ENCODE measurements at places on chromosomes 16 and 17. TPM values are rescaled to one million over a fixed set of nuclear protein-coding genes. Genes with fewer than 3 reads are reported as not detected.

The OTOA gene
- 0.13 TPM for total RNA-seq

The EVI2A gene
- 10.8 TPM for total RNA-seq

The ACLY gene
- total RNA-seq = 104 TPM

The SEPTIN1 gene
- total RNA-seq = 12.8 TPM

The BEAN1 gene
- 2.4 TPM for total RNA-seq

The TBC1D3B gene
- total RNA-seq = 7.7 TPM

The GJC1 gene
- total RNA-seq = 6.5 TPM

GRCh38 chr16:68444056-68444657 lies 4.2 kb downstream of the SMPD3 start:
- H3K36me3 ChIP-seq = no peaks in the 10 kb centered on the region
- H3K4me1 ChIP-seq = peaks cover 7% of the 10 kb centered on the region
- no peak overlapping the region for H3K27ac ChIP-seq
- peak; percentile 85 for DNase-seq
- H3K27me3 ChIP-seq = peaks cover 12% of the 10 kb centered on the region

GRCh38 chr16:75097941-75098901 lies 18.4 kb downstream of the LDHD start:
- no peak overlapping the region for H3K4me3 ChIP-seq
- H3K27me3 ChIP-seq = no peaks in the 10 kb centered on the region
- H3K4me1 ChIP-seq = peaks cover 22% of the 10 kb centered on the region
- H3K36me3 ChIP-seq = peaks cover 4% of the 10 kb centered on the region
- peak; percentile 59 for DNase-seq

DNA sequence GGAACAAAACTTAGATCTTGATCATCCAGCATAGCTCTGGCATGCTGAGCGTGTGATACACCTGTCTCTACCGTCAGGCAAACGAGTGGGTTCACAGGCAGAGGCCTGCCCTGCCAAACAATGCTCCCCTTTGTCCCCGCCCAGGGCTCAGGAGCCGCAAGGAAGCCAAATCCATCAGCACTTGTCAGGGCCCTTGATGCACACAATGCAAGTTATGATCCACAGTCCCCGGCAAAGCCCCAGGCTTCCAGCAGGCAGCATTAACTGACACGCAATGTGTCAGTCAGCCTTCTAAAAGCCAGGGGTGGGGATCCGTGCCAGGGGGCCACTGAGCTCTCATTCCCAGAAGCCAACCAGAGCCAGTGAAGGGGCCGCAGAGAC lies 460.9 kb downstream of the SLC39A11 start:
- H3K4me3 ChIP-seq = no peak overlapping the region
- H3K36me3 ChIP-seq = no peaks in the 10 kb centered on the region
- no peak for DNase-seq
- H3K27me3 ChIP-seq = no peaks in the 10 kb centered on the region
- no peaks in the 10 kb centered on the region for H3K4me1 ChIP-seq

DNA sequence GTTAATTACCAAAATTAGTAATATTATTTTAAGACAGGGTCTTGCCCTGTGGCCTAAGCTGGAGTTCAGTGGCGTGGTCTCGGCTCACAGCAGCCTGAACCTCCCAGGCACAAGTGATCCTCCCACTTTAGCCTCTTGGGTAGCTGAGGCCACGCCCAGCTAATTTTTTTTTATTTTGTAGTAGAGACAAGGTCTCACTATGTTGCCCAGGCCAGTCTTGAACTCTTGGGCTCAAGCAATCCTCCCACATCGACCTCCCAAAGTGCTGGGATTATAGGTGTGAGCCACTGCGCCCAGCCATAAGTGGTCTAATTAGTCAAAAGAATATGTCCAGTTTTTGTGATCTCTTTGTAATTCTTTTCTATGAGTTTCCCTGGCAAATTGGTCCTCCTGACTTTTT lies 12.0 kb upstream of the CFDP1 start:
- peaks cover 6% of the 10 kb centered on the region for H3K36me3 ChIP-seq
- no peaks in the 10 kb centered on the region for H3K27me3 ChIP-seq
- no peaks in the 10 kb centered on the region for H3K4me1 ChIP-seq
- H3K27ac ChIP-seq = no peak overlapping the region
- no peak for DNase-seq

GRCh38 chr16:31043898-31044481 lies 10.6 kb downstream of the STX4 start:
- H3K4me1 ChIP-seq = no peaks in the 10 kb centered on the region
- no peak overlapping the region for H3K27ac ChIP-seq
- no peaks in the 10 kb centered on the region for H3K27me3 ChIP-seq
- no peak for DNase-seq
- no peak overlapping the region for H3K4me3 ChIP-seq

DNA sequence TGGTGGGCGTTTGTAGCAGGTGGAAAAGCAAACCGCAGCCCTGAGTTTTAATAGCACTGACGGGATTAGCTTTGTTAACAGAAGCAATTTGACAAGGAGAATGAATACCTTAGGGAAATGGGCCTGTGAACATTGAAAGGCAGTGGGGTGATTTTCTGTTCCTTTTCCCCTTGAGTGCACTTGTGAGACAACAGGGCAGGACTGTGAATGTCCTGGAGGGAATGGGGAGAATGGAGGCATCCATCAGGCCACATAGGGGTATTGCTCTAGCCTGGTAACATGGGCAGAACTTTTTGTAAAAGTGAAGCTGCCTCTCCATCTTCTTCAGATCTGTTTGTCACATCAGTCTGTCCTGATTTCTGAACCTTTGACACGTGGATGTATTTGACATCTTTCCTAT lies 26.2 kb downstream of the USP43 start:
- no peak for DNase-seq
- peaks cover 4% of the 10 kb centered on the region for H3K36me3 ChIP-seq
- H3K27me3 ChIP-seq = no peaks in the 10 kb centered on the region
- no peak overlapping the region for H3K27ac ChIP-seq

DNA sequence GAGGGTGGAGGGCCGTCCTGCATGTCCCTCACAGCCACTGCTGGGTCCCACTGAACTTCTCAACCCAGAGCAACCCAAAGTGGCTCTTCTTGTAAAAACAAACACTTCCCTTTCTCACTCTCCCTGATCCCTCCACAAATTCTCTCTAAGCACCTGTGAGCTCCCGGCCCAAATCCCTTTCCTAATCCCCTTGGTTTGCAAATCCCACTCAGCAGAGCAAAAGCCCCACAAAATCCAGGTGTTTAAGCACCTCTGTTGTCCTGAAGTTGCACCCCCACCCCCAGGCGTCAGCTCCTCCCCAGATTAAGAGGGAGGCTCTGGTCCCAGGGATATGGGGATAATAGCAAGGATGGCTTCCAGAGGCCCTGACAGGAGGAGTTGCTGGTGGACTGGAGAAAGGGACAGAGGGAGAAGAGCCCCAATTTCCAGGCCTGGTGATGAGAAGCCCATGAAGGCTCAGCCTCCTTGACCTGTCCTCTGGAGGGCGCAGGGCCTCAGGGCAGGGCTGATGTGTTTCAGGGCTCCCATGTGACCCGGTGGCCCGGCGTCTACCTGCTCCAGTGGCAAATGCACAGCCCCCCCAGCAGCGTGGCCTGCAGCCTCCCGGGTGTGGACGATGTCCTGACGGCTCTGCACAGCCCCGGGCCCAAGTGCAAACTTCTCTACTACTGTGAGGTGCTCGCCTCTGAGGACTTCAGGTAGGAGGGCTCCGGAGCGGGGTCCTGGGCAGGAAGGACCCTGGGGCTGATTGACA lies 23.0 kb downstream of the NAGPA start:
- H3K36me3 ChIP-seq = no peaks in the 10 kb centered on the region
- H3K4me3 ChIP-seq = no peak overlapping the region
- no peak for DNase-seq
- no peak overlapping the region for H3K27ac ChIP-seq

DNA sequence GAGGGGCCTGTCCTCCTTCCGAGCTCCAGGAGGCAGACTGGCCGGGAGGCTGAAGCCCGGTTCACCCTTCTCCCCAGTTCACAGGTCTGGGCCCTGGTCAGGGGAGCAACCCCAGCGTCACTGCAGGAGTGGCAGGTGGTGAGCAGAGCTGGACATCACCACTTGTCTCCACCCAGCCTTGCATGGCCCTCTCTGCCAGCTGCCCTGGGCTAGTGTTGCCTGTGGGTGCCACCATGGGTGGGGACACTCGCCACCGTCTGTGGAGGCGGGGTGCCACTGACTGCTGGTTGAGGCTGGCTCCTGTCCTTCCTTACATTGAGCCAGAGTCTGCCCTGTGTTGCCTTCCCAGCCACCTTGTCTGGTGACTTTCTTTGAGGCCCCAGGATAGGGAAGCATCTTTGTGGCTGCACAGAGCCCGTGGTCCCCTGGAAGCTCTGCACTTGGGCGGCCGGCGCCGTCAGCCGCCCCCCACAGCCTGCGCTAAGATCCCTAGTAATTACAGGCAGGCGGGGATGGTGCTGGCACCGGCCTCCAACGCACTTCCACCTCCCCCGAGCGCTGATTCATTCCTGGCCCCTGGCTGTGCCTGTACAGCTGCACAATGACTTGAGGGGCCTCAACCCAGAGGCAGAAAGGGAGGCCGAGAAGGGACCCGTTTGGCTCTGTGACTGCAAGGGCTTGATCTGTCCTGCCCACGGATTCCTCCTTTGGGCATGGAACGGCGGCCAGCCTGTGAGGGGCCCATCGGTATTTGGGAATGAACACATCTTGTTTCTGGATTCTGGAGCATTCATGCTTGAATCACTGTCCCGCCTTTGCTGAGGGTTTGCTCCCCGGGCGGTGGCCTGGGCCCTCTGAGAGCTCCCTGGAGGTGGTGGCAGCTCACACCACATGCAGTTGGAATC lies 5.2 kb downstream of the BAIAP2 start:
- H3K27me3 ChIP-seq = no peaks in the 10 kb centered on the region
- no peak overlapping the region for H3K27ac ChIP-seq
- DNase-seq = no peak
- no peaks in the 10 kb centered on the region for H3K4me1 ChIP-seq
- no peaks in the 10 kb centered on the region for H3K36me3 ChIP-seq

GRCh38 chr17:60627124-60627523 lies 27.1 kb downstream of the PPM1D start:
- no peak for DNase-seq
- no peak overlapping the region for H3K27ac ChIP-seq
- H3K27me3 ChIP-seq = no peaks in the 10 kb centered on the region
- peaks cover 4% of the 10 kb centered on the region for H3K36me3 ChIP-seq
- no peaks in the 10 kb centered on the region for H3K4me1 ChIP-seq

- peaks cover 2% of the 10 kb centered on the region for H3K36me3 ChIP-seq
- no peak overlapping the region for H3K27ac ChIP-seq
- no peak overlapping the region for H3K4me3 ChIP-seq
- DNase-seq = no peak
- H3K4me1 ChIP-seq = peaks cover 7% of the 10 kb centered on the region
Observed at GRCh38 chr16:69465881-69466280, 41.5 kb downstream of the CYB5B start.

- H3K4me3 ChIP-seq = no peak overlapping the region
- no peaks in the 10 kb centered on the region for H3K4me1 ChIP-seq
- H3K36me3 ChIP-seq = peaks cover 6% of the 10 kb centered on the region
- H3K27ac ChIP-seq = no peak overlapping the region
Observed at GRCh38 chr16:74455213-74455612, 33.9 kb upstream of the CLEC18B start.

DNA sequence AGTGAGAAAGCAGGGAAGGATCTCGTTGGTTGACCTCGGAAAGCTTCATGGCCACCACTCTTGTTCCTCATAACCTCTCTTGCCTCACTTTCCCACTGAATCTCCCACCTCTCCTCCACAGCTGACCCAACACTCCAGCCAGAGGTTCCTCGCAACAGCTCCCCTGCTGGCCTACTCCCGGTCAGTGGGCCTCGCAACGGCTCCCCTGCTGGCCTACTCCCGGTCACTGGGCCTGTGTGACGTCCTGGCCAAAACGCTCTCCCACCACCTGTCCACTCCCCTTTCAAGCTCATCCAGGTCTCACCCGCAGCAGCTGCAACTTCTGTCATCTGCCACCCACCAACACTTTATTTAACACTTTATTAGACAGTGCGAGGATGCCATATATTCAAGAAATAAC lies 149.1 kb downstream of the VPS53 start:
- H3K4me3 ChIP-seq = no peak overlapping the region
- no peak overlapping the region for H3K27ac ChIP-seq
- no peaks in the 10 kb centered on the region for H3K4me1 ChIP-seq
- H3K36me3 ChIP-seq = peaks cover 14% of the 10 kb centered on the region
- no peaks in the 10 kb centered on the region for H3K27me3 ChIP-seq

DNA sequence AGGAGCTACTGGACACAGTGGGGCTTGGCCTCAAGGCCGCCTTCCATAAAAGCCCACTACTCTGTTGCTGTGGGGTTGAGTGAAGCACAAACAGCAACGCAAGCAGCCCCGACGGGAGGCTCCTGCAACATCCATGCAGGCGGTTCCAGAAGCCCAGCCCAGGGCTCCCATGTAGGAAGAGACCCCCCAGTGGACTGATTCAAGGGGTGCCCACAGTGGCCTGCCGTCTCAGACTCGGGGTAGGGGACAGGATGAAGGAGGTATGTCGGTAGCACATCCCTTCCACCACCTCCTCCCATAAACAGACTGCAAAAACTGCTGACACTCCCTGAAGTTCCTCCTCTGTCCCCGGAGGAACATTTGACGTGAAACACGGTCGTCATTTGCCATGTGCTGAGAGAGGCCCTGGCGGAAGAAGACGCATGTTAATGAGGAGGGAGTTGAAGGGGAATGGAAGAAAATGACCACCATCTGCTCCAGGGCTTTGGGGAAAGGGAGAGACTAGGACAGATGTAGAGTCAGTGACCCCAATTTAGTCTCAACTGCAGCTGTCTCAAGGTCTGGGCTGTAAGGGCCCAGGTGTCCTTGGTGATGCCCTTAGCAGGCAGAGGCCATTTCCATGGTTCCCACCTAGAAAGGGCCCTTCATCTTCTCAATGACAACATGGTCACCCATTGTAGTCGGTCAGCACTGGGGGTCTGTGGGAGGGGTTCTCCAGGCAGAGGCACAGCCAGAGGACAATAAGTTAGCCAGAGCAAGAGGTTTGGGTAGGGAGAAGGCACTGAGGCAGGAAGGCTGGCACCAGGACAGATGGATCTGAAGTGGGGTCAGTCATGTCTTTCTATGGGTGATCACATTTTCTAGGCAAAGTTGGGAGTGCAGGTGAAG lies 200.6 kb downstream of the CPPED1 start:
- no peak for DNase-seq
- no peaks in the 10 kb centered on the region for H3K36me3 ChIP-seq
- H3K4me3 ChIP-seq = no peak overlapping the region

DNA sequence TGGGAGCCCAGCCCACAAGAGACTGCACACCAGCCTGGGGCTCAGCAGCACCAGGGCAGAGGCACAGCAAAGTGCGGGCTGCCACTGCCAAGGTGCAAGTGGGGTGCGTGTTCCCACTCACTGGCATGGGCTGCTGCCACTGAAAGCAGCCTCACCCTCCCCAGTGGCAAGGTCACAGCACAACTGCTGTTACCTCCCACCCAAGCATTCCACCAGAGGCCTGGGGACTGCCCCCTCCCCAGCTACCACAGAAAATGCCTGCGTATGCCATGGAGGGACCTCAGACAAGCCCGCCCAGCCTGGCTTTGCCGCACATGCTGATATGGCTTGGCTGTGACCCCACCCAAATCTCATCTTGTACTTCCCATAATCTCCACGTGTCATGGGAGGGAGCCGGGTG lies 33.1 kb downstream of the MEAK7 start:
- H3K4me1 ChIP-seq = no peaks in the 10 kb centered on the region
- no peak overlapping the region for H3K4me3 ChIP-seq
- DNase-seq = no peak
- no peaks in the 10 kb centered on the region for H3K27me3 ChIP-seq

Data from kidney (tissue), 22 donors.